ENCODE measurements at places on chromosomes 6 and 20.

DNA sequence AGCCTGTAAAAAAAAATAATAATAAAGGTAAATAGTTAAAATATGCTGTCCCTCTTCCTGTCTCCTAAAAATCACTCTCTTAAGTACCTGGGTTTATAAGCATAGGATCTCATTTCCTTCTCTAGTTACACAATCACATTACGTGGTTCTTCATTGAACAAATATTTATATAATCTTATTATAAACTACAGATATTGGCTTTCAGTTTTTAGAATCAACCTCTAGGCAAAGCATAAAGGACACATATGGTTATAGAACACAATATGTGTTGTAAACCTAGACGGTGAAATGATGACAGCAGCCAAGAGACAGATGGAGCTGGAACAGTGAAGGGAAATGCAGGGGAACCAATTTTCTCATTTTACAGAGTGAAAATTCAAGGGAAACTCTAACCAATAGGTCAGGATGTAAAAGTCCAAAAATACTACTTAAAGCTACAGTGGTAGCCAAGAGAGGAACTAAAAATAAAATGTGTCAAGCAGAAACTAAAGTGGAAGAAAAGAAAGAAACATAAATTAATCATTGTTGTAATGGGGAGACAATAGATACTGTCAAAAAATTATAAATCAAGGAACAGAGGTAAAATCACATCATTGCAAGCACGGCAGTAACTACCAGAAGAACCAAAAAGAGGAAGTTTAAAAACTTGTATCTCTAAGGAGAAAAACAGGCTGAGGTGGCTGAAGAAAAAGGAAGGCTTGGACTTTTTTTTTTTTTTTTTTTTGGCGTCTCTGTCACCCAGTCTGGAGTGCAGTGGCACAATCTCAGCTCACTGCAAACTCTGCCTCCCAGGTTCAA, 82.8 kb upstream of the CDYL start:
- DNase-seq: no peak

DNA sequence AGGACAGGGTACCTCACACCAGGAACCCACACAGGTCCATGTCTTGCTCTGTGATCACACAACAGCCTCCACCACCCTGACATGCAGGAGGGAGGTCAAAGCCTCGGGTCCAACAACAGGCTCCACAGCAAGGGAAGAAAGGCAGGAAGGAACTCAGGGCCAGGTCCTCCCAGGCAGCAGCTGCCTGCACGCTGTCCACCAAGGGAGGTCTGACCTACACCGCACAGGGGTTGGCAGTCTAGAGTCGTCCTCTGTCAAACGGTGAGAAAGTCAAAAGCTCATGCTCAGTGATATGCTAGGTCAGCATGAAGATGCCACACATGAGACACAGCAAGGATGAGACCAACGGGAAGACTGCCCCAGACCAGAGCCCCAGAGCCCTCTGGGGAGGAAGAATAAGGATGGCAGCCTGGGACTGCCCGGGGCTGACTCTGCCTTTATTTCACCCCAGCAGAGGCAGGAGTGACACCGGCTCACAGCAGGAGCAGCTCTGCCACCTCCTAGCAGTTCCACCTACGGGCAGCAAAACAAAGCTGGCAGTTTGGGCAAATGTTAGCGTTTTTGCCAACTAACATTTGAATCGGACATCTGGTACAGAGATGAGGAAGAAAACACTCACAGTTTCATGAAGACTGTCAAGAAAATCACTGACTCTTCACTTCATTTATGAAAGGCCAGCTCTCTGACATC, 8.5 kb downstream of the GMEB2 start:
- DNase-seq: no peak

DNA sequence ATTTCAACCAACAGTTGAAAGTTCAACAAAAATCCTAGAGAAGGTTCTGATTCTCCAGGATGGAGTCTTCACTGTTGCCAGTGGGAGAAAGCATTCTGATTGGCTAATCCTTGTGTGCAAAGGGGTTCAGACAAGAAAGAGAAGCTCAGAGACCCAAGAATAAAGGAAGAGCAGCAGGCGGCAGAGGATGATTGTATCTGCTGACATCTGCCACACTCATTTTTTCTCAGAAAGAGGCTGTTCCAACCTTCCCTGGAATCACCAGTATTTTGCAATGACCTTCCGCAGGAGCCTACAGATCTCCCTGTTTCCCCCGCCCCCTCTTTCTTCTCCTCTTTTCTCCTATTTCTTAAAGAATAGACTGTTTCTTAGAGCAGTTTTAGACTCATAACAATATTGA, 376.7 kb downstream of the CDH26 start:
- DNase-seq: no peak

- no peak for DNase-seq
Observed at GRCh38 chr20:14877301-14878028, 540.1 kb upstream of the FLRT3 start.

- DNase-seq: no peak
Observed at GRCh38 chr6:124057461-124057860, 253.8 kb downstream of the NKAIN2 start.

DNA sequence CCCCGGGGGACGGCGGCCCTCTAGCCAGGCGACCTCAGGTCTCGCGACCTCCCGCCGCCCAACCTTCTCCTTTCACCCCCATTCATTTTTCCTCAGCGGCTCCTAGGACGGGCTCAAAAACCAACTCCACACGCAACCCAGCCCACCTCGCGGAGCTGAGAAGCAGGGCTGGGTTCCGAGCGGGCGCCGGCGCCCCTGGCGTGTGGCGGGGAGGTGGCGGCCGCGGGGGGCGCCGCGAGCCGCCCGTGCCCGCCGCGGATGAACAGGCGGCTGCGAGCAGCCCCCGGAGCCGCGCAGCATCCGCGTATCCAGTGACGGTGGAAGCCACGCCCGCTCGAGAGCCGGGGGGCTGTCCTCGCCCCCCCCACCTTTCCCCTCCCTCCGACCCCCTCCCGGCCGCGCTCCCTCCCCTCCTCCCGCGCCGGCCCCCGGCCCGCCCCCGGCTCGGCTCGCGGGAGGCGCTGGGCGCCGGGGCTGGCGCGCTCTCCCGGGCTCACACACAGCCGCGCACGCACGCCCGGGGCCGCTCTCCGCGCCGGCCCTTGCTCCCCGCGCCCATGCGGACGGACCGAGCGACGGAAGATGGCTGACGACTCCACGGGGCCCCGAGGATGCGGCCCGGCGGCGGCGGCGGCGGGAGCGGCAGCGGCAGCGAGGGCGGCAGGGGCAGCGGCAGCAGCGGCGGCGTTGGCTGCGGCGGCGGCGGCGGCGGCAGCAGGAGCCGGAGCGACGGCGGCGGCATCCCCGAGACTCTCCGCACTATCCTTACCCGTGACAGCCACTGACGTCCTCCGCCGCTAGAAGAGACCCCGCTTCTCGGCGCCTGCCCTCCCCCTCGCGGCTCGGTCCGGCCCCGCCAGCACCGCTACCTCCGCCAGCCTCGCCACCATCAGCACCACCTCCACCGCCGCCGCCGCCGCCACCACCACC, at the start of gene SOBP:
Gene SOBP, plus strand, starts transcription at position 482 of the 930 bp plus-strand sequence. CDS start 500 bp downstream, outside the sequence.
- DNase-seq: no peak

DNA sequence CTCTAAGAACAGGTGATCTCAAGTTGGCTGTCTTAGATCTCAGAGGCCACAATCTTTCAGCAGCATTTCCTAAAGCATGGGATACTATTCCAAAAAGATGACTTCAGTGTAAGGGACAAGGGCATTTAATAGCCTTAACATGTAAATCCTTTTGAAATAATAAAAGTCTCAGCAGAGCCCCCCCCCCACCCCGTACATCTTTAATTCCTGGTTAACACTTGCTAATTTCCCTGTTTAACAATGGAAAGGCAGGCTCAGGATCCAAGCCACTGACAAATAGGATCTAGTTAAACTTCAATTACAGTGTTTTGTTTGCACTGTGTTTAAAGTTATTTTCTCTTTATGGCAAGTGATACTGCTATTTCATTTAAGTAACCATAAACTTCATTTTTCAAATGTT, 12.0 kb downstream of the TASP1 start:
- no peak for DNase-seq

Data from HS-5 (cell line).